Naive thymus-derived CD4-positive, alpha-beta T cell (primary cell): ENCODE measurements at places on chromosomes 2 and 18. TPM values are rescaled to one million over a fixed set of nuclear protein-coding genes. Genes with fewer than 3 reads are reported as not detected.
A peak's percentile ranks its signal among the peaks of the same experiment; 100 is the strongest.

DNA sequence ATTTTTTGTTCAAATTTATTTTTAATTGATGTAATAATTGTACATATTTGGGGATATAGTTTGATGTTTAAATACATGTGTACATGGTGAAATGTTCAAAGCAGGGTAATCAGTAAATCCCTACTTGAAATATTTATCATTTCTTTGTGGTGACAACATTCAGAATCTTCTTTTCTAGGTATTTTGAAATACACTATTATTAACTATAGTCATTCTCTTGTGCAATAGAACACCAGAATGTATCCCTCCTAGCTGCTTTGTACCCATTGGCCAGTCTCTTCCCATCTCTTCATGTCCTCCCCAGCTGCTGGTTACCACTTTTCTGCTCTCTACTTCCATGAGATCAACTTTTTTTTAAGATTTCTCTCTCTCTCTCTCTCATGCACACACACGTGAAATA lies 126.5 kb downstream of the ZNF407 start:
- H3K4me3 ChIP-seq, result no peak overlapping the region
- no peaks in the 10 kb centered on the region for H3K27me3 ChIP-seq
- H3K36me3 ChIP-seq, result no peaks in the 10 kb centered on the region
- no peaks in the 10 kb centered on the region for H3K4me1 ChIP-seq

DNA sequence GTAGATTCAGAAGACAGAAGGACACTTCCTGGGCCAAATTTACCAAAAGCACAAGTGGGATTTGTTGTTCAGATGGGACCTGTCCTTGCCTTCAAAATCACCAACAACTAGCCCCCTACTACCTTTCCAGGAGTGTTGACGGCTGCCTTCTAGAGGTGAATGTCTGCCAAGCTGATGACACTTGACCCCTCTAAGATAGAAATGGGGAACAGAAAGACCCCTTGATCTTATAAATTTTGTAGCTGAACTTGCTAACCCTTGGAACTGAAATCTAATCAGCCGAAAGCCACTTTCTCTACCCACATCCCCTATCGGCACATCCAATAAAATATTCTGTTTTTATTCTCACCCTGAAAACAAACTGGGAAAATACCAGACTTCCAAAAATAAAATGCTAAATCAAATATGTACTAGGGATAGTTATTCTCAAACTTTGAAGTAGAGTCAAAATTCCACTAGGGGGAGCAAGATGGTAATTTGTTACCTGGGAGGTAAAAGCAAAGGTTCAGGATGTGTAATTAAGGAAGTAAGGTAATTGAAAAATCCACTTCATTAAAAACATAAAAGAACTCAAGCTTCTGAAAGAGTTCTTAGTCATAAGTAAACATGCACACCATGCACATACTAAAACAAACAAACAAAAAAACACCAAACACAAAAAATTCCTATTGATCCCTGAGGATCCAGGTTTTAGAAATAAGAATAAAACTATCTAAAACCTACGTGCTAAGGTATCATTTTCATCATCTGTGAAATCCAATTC lies 119.2 kb downstream of the ANKRD44 start:
- H3K27me3 ChIP-seq, result no peaks in the 10 kb centered on the region
- DNase-seq, result peak; percentile 75
- no peak overlapping the region for H3K4me3 ChIP-seq
- peak overlapping the region; percentile 65 for H3K27ac ChIP-seq
- H3K36me3 ChIP-seq, result no peaks in the 10 kb centered on the region
- H3K4me1 ChIP-seq, result peaks cover 72% of the 10 kb centered on the region

- no peak within 1 kb of the TSS for H3K4me3 ChIP-seq
- no peaks in the 10 kb centered on the region for H3K4me1 ChIP-seq
- no peak for DNase-seq
- no peak within 1 kb of the TSS for H3K27ac ChIP-seq
- no peaks in the 10 kb centered on the region for H3K27me3 ChIP-seq
- H3K36me3 ChIP-seq, result no peaks in the 10 kb centered on the region
These were observed at the start of gene GPR39 for GRCh38 chr2:132416723-132417395. Gene GPR39 (plus strand): TSS chr2:132416805.

DNA sequence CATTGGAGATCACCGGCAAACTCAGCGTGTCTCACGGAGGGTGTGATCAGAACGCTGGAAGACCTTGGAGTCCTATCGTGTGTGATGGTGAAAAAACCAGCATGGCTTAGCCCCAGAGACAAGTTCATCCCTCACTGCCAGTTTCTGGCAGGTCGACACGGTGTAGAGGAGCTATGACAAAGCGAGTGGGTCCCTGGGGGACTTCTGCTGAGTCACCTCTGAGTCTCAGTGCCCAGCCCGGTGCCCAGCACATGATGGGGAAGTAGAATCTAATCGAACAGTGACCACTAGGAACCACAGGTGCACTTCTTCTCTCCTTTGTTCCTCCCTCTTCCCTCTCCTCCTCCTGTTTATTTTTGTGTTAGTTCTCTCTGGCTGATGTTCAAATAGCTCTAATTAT lies 45.9 kb upstream of the KCNF1 start:
- DNase-seq, result no peak
- no peak overlapping the region for H3K4me3 ChIP-seq
- H3K27me3 ChIP-seq, result no peaks in the 10 kb centered on the region
- H3K27ac ChIP-seq, result no peak overlapping the region
- peaks cover 13% of the 10 kb centered on the region for H3K4me1 ChIP-seq

- no peaks in the 10 kb centered on the region for H3K4me1 ChIP-seq
- no peak overlapping the region for H3K4me3 ChIP-seq
- DNase-seq, result no peak
- no peaks in the 10 kb centered on the region for H3K27me3 ChIP-seq
These were observed 405.3 kb downstream of the SPAG16 start for GRCh38 chr2:213689585-213689984.

DNA sequence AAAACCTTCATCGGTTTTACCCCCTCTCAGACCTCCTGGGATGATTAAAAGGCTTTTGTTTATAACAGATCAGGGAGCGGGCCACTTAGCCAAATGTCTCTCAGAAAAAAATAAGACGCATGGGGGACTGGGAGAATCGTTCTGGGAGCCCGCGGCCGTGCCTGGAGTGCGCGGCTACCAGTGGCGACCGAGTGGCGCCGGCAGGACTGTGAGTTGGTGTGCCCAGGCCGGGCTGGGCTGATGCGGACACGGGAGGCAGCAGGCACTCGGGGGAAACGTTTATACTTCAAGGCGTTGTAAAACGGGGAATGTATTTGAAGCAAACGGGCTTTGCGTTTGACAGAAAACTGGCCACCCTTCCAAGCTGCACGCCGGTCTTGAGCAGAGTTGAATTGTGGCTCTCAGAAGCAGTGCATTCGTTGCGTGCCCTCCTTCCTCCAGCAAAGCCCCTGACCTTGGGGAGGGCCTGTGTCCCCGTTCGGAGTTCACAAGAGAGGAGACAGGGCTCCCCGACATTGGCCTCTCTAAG lies 4.7 kb upstream of the HOXD10 start:
- H3K4me1 ChIP-seq, result no peaks in the 10 kb centered on the region
- no peak for DNase-seq
- H3K36me3 ChIP-seq, result no peaks in the 10 kb centered on the region

DNA sequence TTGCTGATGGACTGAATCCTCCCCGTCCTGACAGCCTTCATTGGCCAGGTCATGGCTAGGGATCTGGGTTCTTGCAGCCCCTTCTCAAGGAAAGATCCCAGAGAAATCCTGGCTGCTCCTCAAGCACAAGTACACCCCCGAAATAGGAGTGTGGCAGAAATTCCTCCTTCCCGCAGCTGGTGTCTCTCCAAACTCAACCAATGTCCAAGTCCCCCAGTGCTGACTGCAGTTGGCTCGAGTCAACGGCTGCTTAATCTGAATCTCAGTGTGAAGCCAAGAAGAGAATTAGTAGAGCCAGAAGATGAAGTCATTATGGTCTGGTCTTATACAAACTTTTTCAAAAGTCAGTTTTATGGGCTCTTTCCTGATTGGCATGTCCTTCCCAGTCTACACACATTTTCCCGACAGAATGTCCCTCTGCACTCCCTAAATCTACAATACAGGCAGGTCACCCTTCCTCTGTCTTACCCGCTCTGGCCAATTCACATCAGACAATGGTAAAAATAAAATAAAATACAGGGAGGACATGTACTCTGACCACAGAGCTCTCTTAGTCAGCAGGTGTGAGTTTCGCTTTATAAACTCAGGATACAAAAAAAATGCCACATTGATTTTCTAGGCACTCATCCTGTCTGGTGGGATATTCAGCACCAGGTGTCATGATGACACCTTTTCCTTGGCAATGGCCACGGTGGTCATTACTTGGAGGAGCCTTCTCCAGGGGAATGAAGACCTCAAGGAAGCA lies 76.9 kb upstream of the PAPOLG start:
- H3K4me3 ChIP-seq, result no peak overlapping the region
- DNase-seq, result no peak
- H3K4me1 ChIP-seq, result peaks cover 6% of the 10 kb centered on the region
- H3K27me3 ChIP-seq, result no peaks in the 10 kb centered on the region

DNA sequence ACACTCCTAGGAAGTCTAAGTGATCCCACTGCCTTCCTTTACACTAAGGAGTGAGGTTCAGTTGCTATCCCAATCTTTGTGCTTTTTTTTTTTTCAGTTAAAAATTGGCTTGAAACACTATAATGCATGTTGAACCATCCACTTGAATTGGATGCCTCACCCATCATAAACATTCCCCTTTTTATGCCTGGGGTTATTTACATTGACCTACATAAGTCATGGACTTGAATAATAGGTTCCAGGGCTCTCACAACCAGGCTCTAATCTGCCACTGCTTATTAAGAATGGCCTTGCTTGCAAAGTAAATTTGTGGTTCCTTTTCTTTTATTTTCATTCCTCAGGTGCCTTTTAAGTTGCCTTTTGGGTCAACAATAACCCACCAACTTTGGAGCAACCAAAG lies 236.1 kb upstream of the MEIS1 start:
- H3K27me3 ChIP-seq, result no peaks in the 10 kb centered on the region
- H3K27ac ChIP-seq, result no peak overlapping the region
- H3K36me3 ChIP-seq, result no peaks in the 10 kb centered on the region
- no peaks in the 10 kb centered on the region for H3K4me1 ChIP-seq
- no peak overlapping the region for H3K4me3 ChIP-seq

- no peaks in the 10 kb centered on the region for H3K36me3 ChIP-seq
- no peak for DNase-seq
- no peak overlapping the region for H3K4me3 ChIP-seq
- no peak overlapping the region for H3K27ac ChIP-seq
- H3K4me1 ChIP-seq, result no peaks in the 10 kb centered on the region
- H3K27me3 ChIP-seq, result no peaks in the 10 kb centered on the region
These were observed 45.0 kb downstream of the WDR75 start for GRCh38 chr2:189486237-189486770.

- no peak overlapping the region for H3K27ac ChIP-seq
- H3K27me3 ChIP-seq, result no peaks in the 10 kb centered on the region
- no peak for DNase-seq
- no peak overlapping the region for H3K4me3 ChIP-seq
- no peaks in the 10 kb centered on the region for H3K4me1 ChIP-seq
These were observed 131.1 kb downstream of the CDH2 start for GRCh38 chr18:28045880-28046279.

DNA sequence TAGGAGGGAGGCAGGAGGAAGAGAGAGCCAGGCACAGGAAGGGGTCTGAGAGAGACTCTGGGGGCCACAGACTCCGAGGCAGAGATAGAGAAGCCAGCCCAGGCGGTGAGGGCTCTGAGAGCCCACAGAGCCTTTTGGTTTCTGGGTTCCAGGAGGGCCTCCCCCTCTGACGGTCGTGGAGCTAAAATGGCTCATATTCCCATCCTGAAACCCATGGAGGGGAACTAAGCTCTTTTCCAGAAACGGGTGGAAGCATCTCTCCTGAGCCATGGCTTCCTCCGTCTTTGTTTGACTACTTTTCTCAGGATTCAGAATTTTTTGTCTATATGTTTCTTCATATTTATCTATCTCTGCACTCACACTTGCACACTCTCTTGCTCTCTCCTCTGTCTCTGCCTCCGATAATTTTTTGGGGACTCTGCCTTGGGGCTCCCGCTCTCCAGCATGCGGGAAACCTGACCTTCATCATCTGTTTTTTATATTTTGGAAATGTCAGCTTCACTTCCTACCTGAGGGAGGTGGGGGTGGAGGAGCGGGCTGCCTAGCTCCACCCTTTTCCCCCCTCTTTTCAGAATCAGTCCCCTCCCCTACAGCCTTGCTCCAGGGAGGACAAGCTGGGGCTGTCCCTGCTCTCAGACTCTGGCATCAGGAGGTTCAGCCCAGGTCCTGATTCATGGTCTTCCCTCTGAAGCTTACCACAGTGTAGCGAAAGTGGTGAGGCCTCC lies 5.0 kb upstream of the PKDCC start:
- H3K4me1 ChIP-seq, result no peaks in the 10 kb centered on the region
- H3K4me3 ChIP-seq, result no peak overlapping the region
- H3K36me3 ChIP-seq, result no peaks in the 10 kb centered on the region
- H3K27ac ChIP-seq, result no peak overlapping the region
- H3K27me3 ChIP-seq, result no peaks in the 10 kb centered on the region

DNA sequence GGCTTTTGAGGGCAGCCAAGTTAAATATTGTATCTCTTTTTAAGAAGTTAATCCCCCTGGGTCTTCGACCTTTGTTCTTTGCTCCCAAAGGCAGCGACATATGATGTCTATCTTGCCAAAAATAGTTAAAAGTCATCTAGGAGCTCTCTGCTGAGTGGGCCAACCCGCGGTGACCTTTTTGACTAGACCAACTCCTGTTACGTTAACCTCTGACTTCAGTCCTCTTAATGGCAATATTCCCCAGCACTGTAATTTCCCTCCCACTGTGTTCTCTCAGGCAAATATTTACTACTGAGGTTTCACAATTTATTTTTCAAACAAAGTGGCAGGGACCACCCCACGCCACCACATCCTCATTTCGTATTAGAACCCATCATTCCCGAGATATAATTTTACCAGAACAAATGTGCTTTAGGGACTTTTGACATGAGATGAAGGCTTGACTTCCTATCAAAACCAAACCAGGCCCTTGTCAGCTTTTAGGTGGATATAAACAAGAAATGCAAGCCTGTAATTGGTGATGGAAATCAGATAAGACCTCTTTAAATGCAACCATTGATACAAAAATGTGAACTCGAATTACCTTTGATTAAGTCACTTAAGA lies 764.7 kb downstream of the SATB2 start:
- no peaks in the 10 kb centered on the region for H3K27me3 ChIP-seq
- no peaks in the 10 kb centered on the region for H3K4me1 ChIP-seq
- no peak overlapping the region for H3K4me3 ChIP-seq
- H3K27ac ChIP-seq, result no peak overlapping the region

DNA sequence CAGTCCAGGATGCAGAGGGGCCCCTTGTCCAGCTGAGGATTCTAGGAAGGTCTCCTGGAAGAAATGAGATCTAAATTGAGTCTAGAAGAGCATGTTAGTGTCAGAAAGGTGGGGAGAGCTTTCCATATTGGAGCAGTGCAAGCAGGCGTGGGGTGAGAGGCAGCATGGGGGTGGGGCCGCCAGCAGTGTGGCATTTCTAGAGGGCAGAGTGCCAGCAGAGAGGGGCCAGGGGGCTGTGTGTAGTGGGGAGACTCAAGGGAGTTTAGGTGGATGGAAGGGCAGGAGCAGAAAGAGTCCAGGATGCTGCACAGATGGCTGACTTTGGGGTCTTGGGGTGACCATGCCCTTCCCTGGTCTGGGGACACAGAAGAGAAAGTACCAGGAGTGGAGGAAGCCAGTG lies 2.1 kb downstream of the VIL1 start:
- no peak overlapping the region for H3K4me3 ChIP-seq
- DNase-seq, result no peak
- H3K27ac ChIP-seq, result no peak overlapping the region
- H3K36me3 ChIP-seq, result no peaks in the 10 kb centered on the region
- H3K4me1 ChIP-seq, result no peaks in the 10 kb centered on the region
- no peaks in the 10 kb centered on the region for H3K27me3 ChIP-seq

MATN3 gene
- total RNA-seq, result not detected in 2 replicates

TLX2 gene
- not detected for total RNA-seq

SLC25A12 gene
- 14.1 TPM for total RNA-seq

DSG1 gene
- not detected for total RNA-seq

LONRF2 gene
- total RNA-seq, result 0.05 TPM

EMILIN2 gene
- total RNA-seq, result 28.3 and 29.4 TPM in 2 replicates
